B cell (primary cell): ENCODE measurements at places on chromosomes 7 and 10. TPM values are rescaled to one million over a fixed set of nuclear protein-coding genes. Genes with fewer than 3 reads are reported as not detected.

EPO gene
- polyA plus RNA-seq, result 0.10 TPM in 1 of 2 replicates, not detected in the other

DNA sequence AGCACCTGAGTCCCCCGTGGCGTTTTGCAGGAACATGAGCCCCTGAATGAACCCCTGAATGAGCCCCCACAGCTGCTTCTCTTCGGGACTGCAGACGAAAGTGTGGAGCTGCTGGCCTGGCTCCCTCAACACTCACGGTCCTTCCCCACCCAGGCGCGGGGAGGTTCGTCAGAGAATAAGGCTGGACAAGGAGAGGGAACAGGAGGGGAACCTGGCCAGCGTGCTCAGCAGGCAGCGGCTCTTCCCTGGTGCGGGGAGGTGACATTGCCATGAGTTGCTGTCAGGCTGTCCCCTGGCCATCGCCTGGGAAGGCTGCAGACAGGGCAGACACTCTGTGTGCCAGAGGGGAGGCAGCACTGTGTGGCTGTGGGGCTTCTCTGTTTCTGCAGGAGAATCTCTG lies 80.9 kb upstream of the SHH start:
- DNase-seq, result no peak

DNA sequence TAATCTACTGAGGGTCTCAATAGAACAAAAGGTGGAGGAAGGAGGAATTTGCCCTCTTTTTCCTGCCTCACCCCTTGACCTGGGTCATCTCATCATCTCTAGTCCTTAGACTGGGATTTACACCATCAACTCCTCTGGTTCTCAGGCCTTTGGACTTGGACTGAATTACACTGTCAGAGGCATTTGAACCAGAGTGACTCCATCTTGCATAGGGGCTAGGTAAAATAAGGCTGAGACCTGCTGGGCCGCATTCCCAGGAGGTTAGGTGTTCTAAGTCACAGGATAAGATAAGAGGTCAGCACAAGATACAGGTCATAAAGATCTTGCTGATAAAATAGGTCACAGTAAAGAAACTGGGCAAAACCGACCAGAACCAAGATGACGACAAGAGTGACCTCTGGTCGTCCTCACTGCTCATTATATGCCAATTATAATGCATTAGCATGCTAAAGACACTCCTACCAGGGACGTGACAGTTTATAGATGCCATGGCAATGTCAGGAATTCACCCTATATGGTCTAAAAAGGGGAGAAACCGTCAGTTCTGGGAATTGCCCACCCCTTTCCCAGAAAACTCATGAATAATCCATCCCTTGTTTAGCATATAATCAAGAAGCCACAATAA lies 84.0 kb downstream of the C1GALT1 start:
- DNase-seq, result no peak

GRCh38 chr10:51082857-51083256 lies 8.6 kb downstream of the PRKG1 start:
- DNase-seq, result no peak

- DNase-seq, result no peak
Measured at GRCh38 chr7:157409753-157410727, 73.2 kb downstream of the DNAJB6 start.

- no peak for DNase-seq
Measured at GRCh38 chr7:148863324-148863723, 20.8 kb downstream of the EZH2 start.

- DNase-seq, result no peak
Measured at GRCh38 chr7:30567081-30567480, 27.6 kb upstream of the GARS1 start.

DNA sequence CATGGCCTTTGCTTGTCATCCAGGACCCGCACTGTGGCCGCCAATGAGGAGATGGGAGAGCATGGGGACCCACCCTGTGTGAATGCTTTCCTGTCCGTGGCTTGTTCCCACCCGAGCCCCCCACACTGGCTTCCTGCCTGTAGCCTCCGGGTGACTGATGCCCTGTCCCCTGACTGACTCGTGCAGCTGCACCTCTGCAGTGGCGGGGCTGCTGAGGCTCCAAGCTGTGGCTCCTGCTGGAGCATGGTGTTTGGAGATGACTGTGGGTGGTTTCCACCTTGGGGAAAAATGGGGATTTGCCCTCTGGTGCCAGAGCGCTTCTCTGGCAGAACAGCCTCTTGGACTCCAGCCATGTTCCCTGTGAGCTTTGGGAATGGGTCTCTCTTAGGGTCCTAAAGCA lies 2.1 kb downstream of the CAMK1D start:
- no peak for DNase-seq
